ENCODE measurements at places on chromosomes 3 and 15. TPM values are rescaled to one million over a fixed set of nuclear protein-coding genes. Genes with fewer than 3 reads are reported as not detected.

- no peaks in the 10 kb centered on the region for H3K27me3 ChIP-seq
- no peaks in the 10 kb centered on the region for H3K36me3 ChIP-seq
- H3K4me1 ChIP-seq, result peaks cover 21% of the 10 kb centered on the region
- no peak for DNase-seq
Measured at GRCh38 chr3:12182687-12183441, 24.2 kb upstream of the TIMP4 start.

GRCh38 chr3:190371152-190371551, 16.8 kb upstream of the CLDN16 start:
- no peak for DNase-seq
- H3K36me3 ChIP-seq, result no peaks in the 10 kb centered on the region
- H3K27ac ChIP-seq, result no peak overlapping the region
- no peak overlapping the region for H3K4me3 ChIP-seq

GRCh38 chr15:71559098-71559497, 251.3 kb upstream of the NR2E3 start:
- no peaks in the 10 kb centered on the region for H3K27me3 ChIP-seq
- no peaks in the 10 kb centered on the region for H3K4me1 ChIP-seq
- DNase-seq, result no peak
- no peak overlapping the region for H3K4me3 ChIP-seq

GRCh38 chr3:191383124-191383523, 52.8 kb upstream of the UTS2B start:
- H3K4me1 ChIP-seq, result peaks cover 20% of the 10 kb centered on the region
- H3K27me3 ChIP-seq, result no peaks in the 10 kb centered on the region
- no peak overlapping the region for H3K4me3 ChIP-seq
- DNase-seq, result no peak
- H3K27ac ChIP-seq, result no peak overlapping the region

GRCh38 chr3:33919312-33920120, 121.1 kb downstream of the PDCD6IP start:
- no peaks in the 10 kb centered on the region for H3K36me3 ChIP-seq
- no peak overlapping the region for H3K27ac ChIP-seq
- H3K4me3 ChIP-seq, result no peak overlapping the region
- DNase-seq, result no peak
- H3K27me3 ChIP-seq, result no peaks in the 10 kb centered on the region

GRCh38 chr3:64039981-64040733, 16.9 kb upstream of the PSMD6 start:
- DNase-seq, result no peak
- no peaks in the 10 kb centered on the region for H3K4me1 ChIP-seq
- H3K4me3 ChIP-seq, result no peak overlapping the region
- no peaks in the 10 kb centered on the region for H3K36me3 ChIP-seq
- peaks cover 31% of the 10 kb centered on the region for H3K27me3 ChIP-seq

MME gene
- not detected for total RNA-seq

GOLGA8K gene
- total RNA-seq, result 0.77 TPM

HEXA gene
- total RNA-seq, result 83.6 TPM

SIDT1 gene
- 31.6 TPM for total RNA-seq
